ENCODE measurements at places on chromosomes 2 and 18.

GRCh38 chr2:214328941-214329340 is 81.9 kb upstream of the VWC2L start:
- DNase-seq = no peak

- DNase-seq = no peak
Measured at GRCh38 chr2:128282246-128282975, 36.3 kb downstream of the HS6ST1 start.

- no peak for DNase-seq
Measured at GRCh38 chr2:173258701-173259100, 96.0 kb upstream of the CDCA7 start.

GRCh38 chr2:181305301-181306123 is 151.7 kb upstream of the ITGA4 start:
- DNase-seq = peak; percentile 4

DNA sequence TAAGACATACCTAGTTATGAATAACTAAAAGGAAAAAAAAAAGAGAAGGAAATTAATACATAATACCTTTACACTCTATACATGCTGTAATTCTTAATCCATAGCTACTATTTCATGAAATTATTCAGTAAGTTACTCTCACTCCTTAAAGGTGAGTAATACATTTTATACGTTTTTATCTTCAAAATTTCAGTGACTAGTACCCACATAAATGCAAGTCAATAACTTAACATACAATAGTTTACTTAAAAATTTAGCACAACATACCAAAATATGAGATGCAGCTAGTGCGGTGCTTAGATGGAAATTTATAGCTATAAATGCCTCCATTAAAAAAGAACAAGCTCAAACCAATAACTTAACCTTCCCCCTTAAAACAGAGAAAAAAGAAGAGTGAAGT is 36.0 kb upstream of the DTNB start:
- DNase-seq = no peak

DNA sequence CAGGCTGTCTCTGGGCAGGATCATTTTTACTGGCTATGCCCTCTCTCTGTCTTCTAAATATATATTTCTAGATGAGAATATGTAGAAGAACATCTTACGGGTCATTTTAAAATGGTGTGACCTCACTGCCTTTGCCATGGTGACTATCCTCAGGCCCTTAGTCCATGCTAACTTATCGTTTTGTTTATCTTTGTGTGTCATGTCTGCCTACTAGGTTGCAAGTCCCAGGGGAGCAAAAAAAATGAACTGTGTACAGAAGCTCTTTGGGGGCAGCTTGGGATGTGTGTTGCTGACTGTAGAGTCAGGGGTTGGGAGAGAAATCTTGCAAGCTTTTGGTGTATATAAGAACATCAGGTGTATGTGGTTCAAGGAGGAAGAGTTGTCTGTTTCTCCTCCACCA is 11.0 kb downstream of the CPSF3 start:
- no peak for DNase-seq

GRCh38 chr2:118312969-118313756 is 224.9 kb downstream of the INSIG2 start:
- DNase-seq = no peak

DNA sequence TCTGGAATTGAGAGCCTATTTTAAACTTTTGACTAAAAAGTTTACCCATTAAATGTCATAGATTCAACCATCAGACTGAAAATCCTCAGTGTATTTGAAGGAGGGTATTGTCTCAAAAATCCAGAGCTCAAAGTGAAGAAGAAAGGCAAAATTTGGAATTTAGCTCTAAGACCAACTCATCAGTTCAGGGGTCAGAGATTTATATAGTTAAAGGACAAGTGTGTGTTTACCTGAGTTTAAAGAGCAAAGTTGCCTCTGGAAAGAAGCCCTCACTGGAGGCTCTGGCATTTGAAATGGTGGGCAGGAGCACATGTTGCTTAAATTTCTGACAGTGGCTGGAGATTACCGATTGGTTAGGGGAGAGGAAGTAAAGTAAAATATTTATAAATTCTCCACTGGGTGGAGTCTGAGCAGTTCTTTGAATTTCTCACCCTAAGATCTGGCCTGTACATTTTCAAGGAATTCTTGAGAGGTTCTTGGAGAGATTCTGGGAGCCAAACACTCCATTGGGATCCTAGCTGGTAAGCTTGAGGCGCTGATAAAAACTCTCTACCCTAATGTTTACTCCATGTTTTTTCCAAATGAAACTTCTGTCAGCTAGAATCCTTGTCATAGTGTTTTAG is at the start of gene KYNU:
KYNU (plus strand) TSS at position 449 of the 623 bp plus-strand sequence. CDS start 7,704 bp downstream, outside the sequence.
- DNase-seq = no peak

- no peak for DNase-seq
Measured at GRCh38 chr2:237631007-237631785, 3.8 kb downstream of the LRRFIP1 start.

- DNase-seq = no peak
Measured at GRCh38 chr18:27113358-27113757, 71.8 kb downstream of the CHST9 start.

GRCh38 chr2:98469862-98470544 is 25.3 kb downstream of the INPP4A start:
- DNase-seq = no peak

DNA sequence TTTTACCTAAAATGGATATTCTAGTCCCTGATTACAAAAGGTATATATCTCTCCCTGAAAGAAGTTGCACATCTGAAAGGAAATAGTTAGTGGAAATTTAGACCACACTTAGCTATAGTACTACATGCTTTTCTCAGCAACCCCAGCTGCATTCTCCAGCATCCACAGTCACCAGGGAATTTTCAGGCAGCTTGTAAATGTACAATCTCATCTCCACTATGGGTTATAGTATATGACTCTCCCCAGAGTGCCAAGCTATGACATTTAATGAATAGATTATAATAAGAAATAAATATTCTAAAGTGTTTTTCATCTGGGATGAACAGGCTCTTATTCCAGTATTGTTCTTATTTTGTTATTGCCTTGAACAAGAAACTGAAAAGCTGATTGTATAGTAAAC is 197.6 kb upstream of the HNRNPA3 start:
- DNase-seq = no peak

GRCh38 chr2:120403676-120404075 is 57.7 kb downstream of the INHBB start:
- no peak for DNase-seq

- DNase-seq = no peak
Measured at GRCh38 chr18:55983433-55983832, 395.4 kb upstream of the TCF4 start.

- DNase-seq = no peak
Measured at GRCh38 chr18:29056800-29057199, 879.9 kb upstream of the CDH2 start.

- no peak for DNase-seq
Measured at GRCh38 chr2:24571828-24572442, 80.9 kb downstream of the NCOA1 start.

- DNase-seq = no peak
Measured at GRCh38 chr18:34153711-34154110, 71.0 kb downstream of the NOL4 start.

GRCh38 chr2:75003773-75004172 is 45.3 kb downstream of the POLE4 start:
- no peak for DNase-seq

- DNase-seq = no peak
Measured at GRCh38 chr18:66457245-66457644, 146.6 kb downstream of the CDH19 start.

GRCh38 chr18:54280220-54280569 is 10.9 kb downstream of the POLI start:
- no peak for DNase-seq

All from HuH-7.5 (cell line).